ENCODE measurements at places on chromosomes 3 and 15.

GRCh38 chr15:39213385-39213840 is 367.5 kb upstream of the THBS1 start:
- no peak for DNase-seq

GRCh38 chr3:97009427-97010019 is 195.1 kb downstream of the EPHA6 start:
- no peak for DNase-seq

GRCh38 chr3:133041524-133041829 is 3.3 kb downstream of the TMEM108 start:
- DNase-seq = no peak

- DNase-seq = no peak
These were observed 48.1 kb upstream of the TPM1 start for GRCh38 chr15:62994439-62994838.

DNA sequence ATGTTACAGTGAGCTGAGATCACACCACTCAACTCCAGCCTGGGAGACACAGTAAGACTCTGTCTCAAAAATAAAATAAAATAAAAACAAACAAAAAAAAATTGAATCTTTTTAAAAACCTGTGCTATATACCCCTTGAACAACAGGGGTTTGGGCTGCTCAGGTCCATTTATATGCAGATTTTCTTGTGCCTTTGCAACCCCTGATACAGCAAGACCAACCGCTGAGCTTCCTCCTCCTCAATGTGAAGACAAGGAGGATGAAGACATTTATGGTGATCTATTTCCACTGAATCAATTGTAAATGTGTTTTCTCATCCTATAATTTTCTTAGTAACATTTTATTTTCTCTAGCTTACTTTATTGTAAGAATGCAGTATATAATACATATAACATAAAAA is 831.0 kb upstream of the ARPP21 start:
- no peak for DNase-seq

- DNase-seq = no peak
These were observed 293.3 kb downstream of the C3orf38 start for GRCh38 chr3:88443066-88443465.

GRCh38 chr15:42803436-42803835 is 66.5 kb upstream of the CDAN1 start:
- DNase-seq = no peak

DNA sequence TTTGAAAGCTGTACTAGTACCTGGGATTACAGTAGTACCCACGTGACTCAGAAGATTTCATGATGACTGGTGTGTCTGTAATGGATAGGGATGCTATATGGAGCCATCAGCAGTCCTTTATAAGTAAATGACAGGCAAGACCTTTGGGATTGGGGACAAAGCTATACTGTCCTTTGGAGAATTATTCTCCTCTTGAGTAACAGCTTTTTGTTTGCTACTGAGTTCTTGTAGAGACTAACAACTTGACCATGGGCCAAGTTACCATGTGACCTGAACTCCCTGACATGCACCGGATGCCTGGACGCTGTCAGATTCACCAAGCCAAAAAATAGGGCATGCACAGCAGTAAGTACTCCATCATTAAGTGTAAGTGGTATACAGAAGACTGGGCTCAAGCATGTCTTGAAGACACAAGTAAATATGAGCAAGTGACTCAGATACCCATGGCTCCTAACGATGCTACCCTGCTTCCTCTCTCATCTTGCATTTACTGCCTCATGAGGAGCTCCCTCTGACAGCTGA is 12.9 kb downstream of the SEC11A start:
- peak; percentile 76 for DNase-seq

Data from ascending aorta (tissue), 2 donors.